ENCODE measurements at places on chromosomes 7 and 10. TPM values are rescaled to one million over a fixed set of nuclear protein-coding genes. Genes with fewer than 3 reads are reported as not detected.

The ZNF438 gene
- 2.0 TPM for polyA plus RNA-seq

The TRIM4 gene
- polyA plus RNA-seq, result 15.1 TPM

The OR9A2 gene
- not detected for polyA plus RNA-seq

The SMKR1 gene
- 0.58 TPM for polyA plus RNA-seq

The UBE2D4 gene
- polyA plus RNA-seq, result 5.8 TPM

The PSMA2 gene
- 26.3 TPM for polyA plus RNA-seq

The INSIG1 gene
- 32.2 TPM for polyA plus RNA-seq

The STOX1 gene
- 0.07 TPM for polyA plus RNA-seq

The ZEB1 gene
- polyA plus RNA-seq, result 12.2 TPM

The GPR15LG gene
- polyA plus RNA-seq, result not detected

The TMEM213 gene
- not detected for polyA plus RNA-seq

The UPK3B gene
- polyA plus RNA-seq, result 1.2 TPM

The WASHC2A gene
- polyA plus RNA-seq, result 20.6 TPM

The NUPR2 gene
- not detected for polyA plus RNA-seq

The FAM237B gene
- polyA plus RNA-seq, result not detected
